ENCODE measurements at places on chromosomes 12 and 14. TPM values are rescaled to one million over a fixed set of nuclear protein-coding genes. Genes with fewer than 3 reads are reported as not detected.
A peak's percentile ranks its signal among the peaks of the same experiment; 100 is the strongest.

RPGRIP1 gene
- polyA plus RNA-seq, result 0.31 TPM

PIANP gene
- 2.7 TPM for polyA plus RNA-seq

GLIPR1L2 gene
- polyA plus RNA-seq, result 0.33 TPM

CLEC4D gene
- not detected for polyA plus RNA-seq

MYO1H gene
- polyA plus RNA-seq, result not detected

ACTR10 gene
- 58.9 TPM for polyA plus RNA-seq

AJUBA gene
- polyA plus RNA-seq, result 9.5 TPM

TAS2R10 gene
- 0.14 TPM for polyA plus RNA-seq

SLC22A17 gene
- 90.7 TPM for polyA plus RNA-seq

GOLT1B gene
- polyA plus RNA-seq, result 15.4 TPM

CISTR gene
- polyA plus RNA-seq, result not detected

GRCh38 chr14:99810559-99810874 is 17.3 kb downstream of the EML1 start:
- no peak overlapping the region for H3K4me3 ChIP-seq
- H3K4me1 ChIP-seq, result peaks cover 12% of the 10 kb centered on the region
- no peak for DNase-seq
- H3K27me3 ChIP-seq, result no peaks in the 10 kb centered on the region
- H3K27ac ChIP-seq, result no peak overlapping the region
- H3K36me3 ChIP-seq, result no peaks in the 10 kb centered on the region

DNA sequence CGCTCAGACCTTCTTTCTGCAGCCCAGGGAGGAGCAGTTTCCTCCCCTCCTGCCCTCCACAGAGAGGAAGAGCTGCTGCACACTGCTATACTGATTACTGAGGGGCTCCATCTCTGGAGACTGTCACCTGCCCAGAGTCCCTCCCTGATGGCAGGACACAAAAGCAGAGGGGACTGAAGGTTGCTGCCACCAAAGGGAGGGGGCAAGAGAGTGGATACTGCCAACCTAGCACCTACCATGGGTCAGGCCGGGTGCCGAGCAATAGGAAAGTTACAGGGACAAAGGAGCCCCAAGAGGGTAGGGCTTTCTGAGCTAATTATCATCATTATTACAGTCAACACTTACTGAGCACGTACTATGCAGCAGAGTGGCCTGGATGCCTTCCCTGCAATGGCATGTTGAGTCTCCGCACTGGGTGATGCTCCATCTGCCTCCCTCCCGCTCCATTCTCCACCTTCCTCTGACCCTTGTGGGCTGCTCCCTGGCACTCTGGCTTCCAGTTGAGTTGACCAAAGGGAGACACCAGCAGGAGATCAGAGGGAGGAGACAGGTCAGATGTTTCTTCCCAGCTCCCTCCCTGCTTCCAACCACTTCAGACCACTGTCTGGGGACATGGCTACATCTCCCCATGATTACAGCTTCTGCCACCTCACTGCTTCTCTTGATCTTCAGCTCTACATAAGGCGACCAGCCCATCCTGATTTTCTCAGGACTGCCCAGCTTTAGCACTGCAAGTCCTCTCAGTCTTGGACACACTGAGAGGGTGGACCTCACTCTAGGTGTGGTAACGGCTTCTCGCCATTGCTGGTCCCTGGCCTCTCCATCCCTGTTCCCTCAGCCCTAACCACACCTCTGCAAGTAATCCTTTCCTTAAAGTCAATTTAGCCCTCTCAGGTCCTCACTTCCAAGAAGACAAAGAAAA is 2.6 kb upstream of the KRT79 start:
- no peaks in the 10 kb centered on the region for H3K36me3 ChIP-seq
- no peaks in the 10 kb centered on the region for H3K4me1 ChIP-seq
- no peak for DNase-seq

- no peak overlapping the region for H3K4me3 ChIP-seq
- H3K36me3 ChIP-seq, result no peaks in the 10 kb centered on the region
- H3K27ac ChIP-seq, result no peak overlapping the region
- H3K27me3 ChIP-seq, result no peaks in the 10 kb centered on the region
These were observed 609.7 kb downstream of the SLC16A7 start for GRCh38 chr12:60205500-60205899.

DNA sequence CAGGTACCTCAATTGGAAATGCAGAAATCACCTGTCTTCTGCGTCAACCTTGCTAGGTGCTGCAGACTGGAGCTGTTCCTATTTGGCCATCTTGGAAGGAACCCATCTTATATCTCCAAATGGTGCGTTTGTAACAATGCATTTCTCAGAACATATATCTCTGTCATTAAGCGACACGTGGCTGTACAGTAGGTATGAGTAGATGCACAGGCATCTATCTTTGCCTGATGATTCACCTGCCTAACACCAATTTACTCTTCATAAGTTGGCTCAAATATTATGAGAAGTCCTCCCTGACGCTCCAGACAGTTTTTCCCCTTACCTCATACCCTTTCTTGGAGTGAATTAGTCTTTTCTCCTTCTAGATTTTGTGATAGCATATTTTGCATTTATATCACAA is 44.2 kb downstream of the GPR137C start:
- H3K27me3 ChIP-seq, result no peaks in the 10 kb centered on the region
- H3K27ac ChIP-seq, result no peak overlapping the region
- no peak overlapping the region for H3K4me3 ChIP-seq
- H3K36me3 ChIP-seq, result no peaks in the 10 kb centered on the region
- H3K4me1 ChIP-seq, result no peaks in the 10 kb centered on the region
- DNase-seq, result no peak

GRCh38 chr14:72726444-72726843 is 167.5 kb downstream of the DPF3 start:
- H3K36me3 ChIP-seq, result no peaks in the 10 kb centered on the region
- peaks cover 6% of the 10 kb centered on the region for H3K4me1 ChIP-seq
- no peak overlapping the region for H3K27ac ChIP-seq
- no peak overlapping the region for H3K4me3 ChIP-seq
- no peak for DNase-seq

GRCh38 chr12:124007826-124008570 is 35.0 kb downstream of the ZNF664 start:
- peak; percentile 62 for DNase-seq
- H3K36me3 ChIP-seq, result no peaks in the 10 kb centered on the region
- no peaks in the 10 kb centered on the region for H3K27me3 ChIP-seq
- peaks cover 9% of the 10 kb centered on the region for H3K4me1 ChIP-seq

- H3K27me3 ChIP-seq, result no peaks in the 10 kb centered on the region
- H3K27ac ChIP-seq, result peak overlapping the region; percentile 54
- H3K4me3 ChIP-seq, result no peak overlapping the region
- H3K36me3 ChIP-seq, result peaks cover 32% of the 10 kb centered on the region
- peaks cover 17% of the 10 kb centered on the region for H3K4me1 ChIP-seq
- DNase-seq, result peak; percentile 84
These were observed 23.6 kb upstream of the RPLP0 start for GRCh38 chr12:120224304-120225199.

DNA sequence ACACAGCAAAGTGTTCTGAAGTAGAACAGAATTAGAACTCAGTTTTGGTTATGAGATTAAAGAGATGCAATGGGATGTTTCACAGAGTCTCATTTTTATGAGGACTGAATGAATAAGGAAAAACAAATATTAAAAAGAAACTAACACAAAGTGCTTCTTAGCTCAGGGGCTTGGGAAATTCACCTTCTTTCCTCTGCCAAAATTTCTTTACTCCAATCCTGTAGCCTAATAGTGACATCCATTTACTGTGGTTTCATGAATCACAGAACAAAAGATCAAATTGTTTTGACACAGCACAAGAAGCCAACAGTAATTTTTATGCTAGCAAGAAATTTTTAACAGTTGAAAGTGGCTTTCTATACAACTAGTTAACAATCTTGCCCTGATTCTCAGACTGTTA is 37.7 kb downstream of the AREL1 start:
- H3K27ac ChIP-seq, result no peak overlapping the region
- no peak overlapping the region for H3K4me3 ChIP-seq
- no peak for DNase-seq

DNA sequence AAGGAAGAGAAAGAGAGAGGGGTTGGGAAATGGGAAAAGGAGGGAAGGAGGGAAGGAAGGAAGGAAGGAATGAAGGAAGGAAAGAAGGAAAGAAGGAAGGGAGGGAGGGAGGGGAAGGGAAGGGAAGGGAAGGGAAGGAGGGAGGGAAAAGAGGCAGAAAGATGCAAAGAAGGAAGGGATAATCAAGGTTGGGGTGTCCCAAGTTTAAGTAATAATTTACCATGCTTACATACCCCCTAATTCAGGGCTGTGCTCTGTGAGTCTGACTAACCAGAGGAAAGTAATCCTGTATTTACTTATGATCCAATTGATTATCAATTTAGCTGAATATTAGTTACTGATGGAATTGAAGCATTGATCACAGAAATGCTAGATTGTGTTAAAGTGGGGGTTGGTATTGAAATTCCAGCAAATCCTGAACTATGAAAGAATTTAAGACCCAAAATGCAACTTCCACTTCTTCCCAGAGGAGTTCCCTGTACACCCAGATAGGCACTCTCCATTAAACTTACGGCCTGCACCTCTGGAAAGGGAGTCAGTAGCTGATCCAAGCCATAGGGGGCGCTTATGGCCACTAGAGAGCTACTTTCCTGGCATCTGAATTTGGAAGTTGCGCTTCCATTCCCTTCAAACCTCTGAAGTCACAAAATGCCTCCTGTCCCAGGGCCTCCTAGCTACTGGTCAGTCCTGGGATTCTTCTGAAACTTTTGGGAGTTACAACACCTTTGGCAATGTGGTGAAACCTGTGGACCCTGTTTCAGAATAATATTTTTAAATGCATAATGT is 162.7 kb upstream of the PWP1 start:
- no peak overlapping the region for H3K4me3 ChIP-seq
- H3K27me3 ChIP-seq, result no peaks in the 10 kb centered on the region
- H3K27ac ChIP-seq, result no peak overlapping the region
- H3K36me3 ChIP-seq, result no peaks in the 10 kb centered on the region
- no peak for DNase-seq

DNA sequence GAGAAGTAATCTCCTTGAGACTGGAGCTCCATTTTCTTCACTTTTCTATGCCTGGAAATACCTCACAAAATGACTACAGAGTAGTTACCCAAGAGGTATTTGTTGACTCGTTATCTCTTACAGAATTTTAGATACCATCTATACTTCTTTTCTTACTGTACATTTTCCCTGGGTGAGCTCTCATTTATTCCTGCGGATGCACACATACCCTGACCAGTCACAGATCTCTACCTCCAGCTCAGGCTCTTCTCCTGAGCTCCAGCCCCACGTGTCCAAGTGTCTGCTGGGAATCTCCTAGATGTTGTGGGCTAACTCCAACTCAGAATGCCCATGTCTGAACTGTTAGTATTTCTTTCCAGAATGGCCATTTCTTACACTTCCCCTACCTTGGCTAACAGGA is 403.1 kb downstream of the RAD51B start:
- no peak overlapping the region for H3K4me3 ChIP-seq
- no peaks in the 10 kb centered on the region for H3K27me3 ChIP-seq
- H3K36me3 ChIP-seq, result no peaks in the 10 kb centered on the region
- DNase-seq, result no peak
- no peak overlapping the region for H3K27ac ChIP-seq

DNA sequence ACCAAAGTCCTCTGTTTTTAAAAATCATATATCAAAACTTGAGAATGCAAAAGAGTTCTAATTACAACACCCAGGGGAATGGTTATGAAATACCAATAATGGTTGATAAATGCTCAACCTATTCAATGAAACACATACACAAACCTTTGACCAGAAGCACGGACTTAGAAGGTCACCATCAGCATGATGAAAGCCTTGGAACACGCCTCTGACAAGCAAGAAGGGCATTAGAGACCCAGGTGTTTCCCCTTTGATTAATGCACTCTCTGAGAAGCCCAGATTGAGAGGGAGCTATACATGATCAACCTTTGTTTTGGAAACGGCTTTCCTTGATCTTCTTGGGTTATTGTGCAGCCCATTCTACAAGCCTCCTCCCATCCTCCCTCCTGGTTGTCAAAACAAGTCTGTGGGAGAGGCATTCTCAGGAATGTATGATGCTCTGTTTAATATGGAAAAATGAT is 69.0 kb downstream of the ZFP36L1 start:
- no peak overlapping the region for H3K27ac ChIP-seq
- H3K4me1 ChIP-seq, result peaks cover 10% of the 10 kb centered on the region
- DNase-seq, result no peak
- no peaks in the 10 kb centered on the region for H3K36me3 ChIP-seq
- H3K27me3 ChIP-seq, result no peaks in the 10 kb centered on the region

- no peaks in the 10 kb centered on the region for H3K27me3 ChIP-seq
- no peaks in the 10 kb centered on the region for H3K4me1 ChIP-seq
- DNase-seq, result no peak
- no peaks in the 10 kb centered on the region for H3K36me3 ChIP-seq
- H3K27ac ChIP-seq, result no peak overlapping the region
- peak overlapping the region; percentile 19 for H3K4me3 ChIP-seq
These were observed 624 bp downstream of the RIN3 start for GRCh38 chr14:92513966-92514843.

GRCh38 chr12:58880639-58881038 is 39.7 kb downstream of the LRIG3 start:
- peaks cover 80% of the 10 kb centered on the region for H3K36me3 ChIP-seq
- no peaks in the 10 kb centered on the region for H3K27me3 ChIP-seq
- H3K4me1 ChIP-seq, result no peaks in the 10 kb centered on the region
- H3K27ac ChIP-seq, result no peak overlapping the region
- no peak for DNase-seq
- H3K4me3 ChIP-seq, result no peak overlapping the region

DNA sequence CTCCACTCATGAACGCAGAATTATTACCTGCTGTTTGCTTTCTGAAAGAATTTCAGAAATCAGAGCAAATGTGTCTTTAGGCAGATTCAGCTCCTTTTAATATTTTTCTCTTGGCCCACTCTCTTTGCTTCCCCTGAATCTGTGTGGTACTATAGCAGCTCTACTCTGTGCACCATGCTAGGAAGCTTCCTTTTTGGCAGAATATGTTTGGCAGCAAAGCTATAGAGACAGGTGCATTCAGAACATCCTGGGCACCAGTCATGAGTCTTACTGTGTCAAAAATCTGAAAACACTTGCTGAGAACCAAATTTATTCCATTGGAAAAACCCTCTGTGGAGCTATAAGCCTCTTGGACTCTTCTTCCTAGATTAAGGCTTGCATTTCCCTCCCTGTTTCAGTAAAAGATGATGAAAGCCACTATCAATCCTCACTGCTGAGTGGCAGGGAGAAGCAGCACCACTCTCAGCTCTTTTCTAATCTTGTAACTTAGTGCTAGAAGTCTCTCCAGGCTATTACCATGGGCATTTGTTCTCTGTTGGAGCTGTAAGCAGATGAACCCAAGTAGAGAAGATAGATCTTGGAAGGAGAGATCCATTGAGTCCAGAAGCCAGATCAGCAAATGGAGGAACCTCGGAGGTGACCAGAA is 18.2 kb downstream of the CIPC start:
- H3K4me1 ChIP-seq, result no peaks in the 10 kb centered on the region
- no peak overlapping the region for H3K4me3 ChIP-seq
- no peaks in the 10 kb centered on the region for H3K36me3 ChIP-seq
- no peak for DNase-seq
- no peak overlapping the region for H3K27ac ChIP-seq

- H3K27ac ChIP-seq, result no peak overlapping the region
- H3K4me3 ChIP-seq, result no peak overlapping the region
These were observed 135.5 kb downstream of the PAWR start for GRCh38 chr12:79555028-79555925.

DNA sequence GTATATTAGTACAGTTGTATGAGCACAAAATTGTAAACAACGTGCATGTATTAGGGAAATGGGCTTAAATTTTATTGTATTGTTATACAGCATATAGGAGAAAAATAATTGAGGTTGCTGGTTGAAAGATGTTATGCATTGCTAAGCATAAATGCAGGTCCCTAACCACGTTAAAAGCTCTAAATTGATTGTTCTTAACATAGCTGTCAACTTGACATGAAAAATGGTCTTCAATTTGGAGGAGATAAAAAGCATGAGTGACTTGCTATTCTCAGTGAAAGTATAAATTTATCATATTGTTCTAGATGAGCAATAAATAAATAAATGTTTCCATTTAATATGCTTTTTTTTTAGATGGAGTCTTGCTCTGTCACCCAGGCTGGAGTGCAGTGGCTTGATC is 506.6 kb upstream of the ATXN7L3B start:
- no peak overlapping the region for H3K27ac ChIP-seq
- no peak overlapping the region for H3K4me3 ChIP-seq
- H3K4me1 ChIP-seq, result no peaks in the 10 kb centered on the region
- DNase-seq, result no peak
